Mammary epithelial cell (primary cell): ENCODE measurements at places on chromosomes 2 and 18.

DNA sequence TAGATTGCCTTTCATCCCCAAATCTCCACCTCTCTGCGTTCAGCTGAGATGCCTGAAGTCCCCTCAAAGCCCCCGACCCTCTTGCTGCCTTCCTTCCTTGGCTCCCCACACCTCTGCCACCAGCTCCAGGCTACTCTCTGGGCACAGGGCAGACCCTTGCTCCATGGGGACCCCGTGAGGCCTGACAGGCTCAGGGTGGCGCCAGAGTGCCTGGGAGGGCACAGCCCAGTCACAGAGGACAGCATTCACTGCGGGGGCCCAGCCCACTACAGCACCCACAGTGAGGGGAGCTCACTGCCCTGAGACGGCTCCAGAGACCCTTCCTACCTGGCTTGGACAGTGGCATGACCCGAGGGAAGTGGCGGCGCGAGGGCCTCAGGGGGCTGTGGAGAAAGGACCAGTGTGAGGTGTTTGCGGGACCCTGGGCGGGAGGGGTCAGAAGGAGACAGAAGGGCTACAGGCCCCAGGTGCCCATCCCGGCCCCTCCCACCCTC is 51.0 kb downstream of the AQP12A start:
- DNase-seq: no peak

GRCh38 chr2:54638774-54639187 is 84.7 kb upstream of the EML6 start:
- no peak for DNase-seq

DNA sequence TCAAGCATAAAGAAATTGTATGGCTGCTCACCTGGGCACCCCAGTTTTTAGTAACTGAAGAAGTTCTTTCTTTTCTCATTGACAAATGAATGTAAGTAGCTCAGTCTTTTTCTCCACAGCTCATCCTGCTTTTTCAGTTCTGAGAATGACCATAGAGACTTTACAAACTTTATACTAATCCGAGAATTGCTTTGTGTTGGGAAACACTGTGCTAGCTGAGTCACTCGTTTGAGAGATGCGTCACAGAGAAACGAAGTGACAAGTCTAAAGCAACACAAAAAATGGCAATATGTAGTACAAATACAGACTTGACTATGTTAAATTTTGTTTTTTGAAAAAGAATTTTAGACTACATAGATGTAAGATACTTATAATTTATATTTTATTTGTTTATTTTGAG is 9.0 kb downstream of the LRRTM4 start:
- no peak for DNase-seq

- no peak for DNase-seq
Observed at GRCh38 chr18:48500517-48500916, 38.3 kb upstream of the CTIF start.

GRCh38 chr2:30351116-30351515 is 95.9 kb upstream of the LCLAT1 start:
- no peak for DNase-seq

DNA sequence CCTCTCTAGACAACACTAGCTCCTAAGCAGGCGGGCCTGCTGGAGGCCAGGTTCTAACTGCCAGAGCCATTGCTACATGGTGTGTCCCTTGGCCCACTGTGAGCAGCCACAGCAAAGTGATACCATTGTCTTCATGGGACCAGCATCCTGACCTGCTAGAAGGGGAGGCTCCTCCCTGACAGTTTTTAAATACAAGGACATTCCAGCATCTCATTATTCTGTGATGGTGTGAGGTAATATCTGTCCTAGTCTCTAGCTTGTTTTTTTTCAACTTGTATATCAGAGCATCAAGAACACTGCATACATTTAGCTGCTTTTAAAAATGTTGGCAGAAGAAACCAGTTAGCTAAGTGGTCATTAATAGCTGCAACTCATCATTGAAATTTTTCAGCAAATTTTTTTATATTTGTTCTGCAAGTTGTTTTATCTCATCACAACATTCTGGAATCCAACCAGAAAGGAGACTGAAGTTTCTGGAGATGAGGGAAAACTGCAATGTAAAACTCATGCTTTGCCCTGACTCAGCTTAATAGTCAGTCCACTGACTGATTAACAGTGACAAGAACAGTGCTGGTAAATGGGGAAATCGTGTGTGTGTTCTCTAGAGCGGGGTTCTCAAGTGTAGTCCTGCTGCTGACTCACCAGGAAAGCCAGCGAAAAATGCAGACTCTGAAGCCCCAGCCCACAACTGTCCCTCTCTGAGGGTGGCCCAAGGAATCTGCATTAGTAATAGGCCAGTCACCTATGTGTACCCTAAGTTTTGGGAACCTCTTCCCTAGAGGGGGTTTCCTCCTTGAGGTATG is 17.8 kb downstream of the MAPRE3 start:
- DNase-seq: peak; percentile 29

- DNase-seq: no peak
Observed at GRCh38 chr2:152647552-152647951, 69.7 kb downstream of the PRPF40A start.

- peak; percentile 32 for DNase-seq
Observed at GRCh38 chr2:8009010-8009597, 672.8 kb upstream of the ID2 start.

- no peak for DNase-seq
Observed at GRCh38 chr2:54332386-54332785, 76.4 kb upstream of the TSPYL6 start.

DNA sequence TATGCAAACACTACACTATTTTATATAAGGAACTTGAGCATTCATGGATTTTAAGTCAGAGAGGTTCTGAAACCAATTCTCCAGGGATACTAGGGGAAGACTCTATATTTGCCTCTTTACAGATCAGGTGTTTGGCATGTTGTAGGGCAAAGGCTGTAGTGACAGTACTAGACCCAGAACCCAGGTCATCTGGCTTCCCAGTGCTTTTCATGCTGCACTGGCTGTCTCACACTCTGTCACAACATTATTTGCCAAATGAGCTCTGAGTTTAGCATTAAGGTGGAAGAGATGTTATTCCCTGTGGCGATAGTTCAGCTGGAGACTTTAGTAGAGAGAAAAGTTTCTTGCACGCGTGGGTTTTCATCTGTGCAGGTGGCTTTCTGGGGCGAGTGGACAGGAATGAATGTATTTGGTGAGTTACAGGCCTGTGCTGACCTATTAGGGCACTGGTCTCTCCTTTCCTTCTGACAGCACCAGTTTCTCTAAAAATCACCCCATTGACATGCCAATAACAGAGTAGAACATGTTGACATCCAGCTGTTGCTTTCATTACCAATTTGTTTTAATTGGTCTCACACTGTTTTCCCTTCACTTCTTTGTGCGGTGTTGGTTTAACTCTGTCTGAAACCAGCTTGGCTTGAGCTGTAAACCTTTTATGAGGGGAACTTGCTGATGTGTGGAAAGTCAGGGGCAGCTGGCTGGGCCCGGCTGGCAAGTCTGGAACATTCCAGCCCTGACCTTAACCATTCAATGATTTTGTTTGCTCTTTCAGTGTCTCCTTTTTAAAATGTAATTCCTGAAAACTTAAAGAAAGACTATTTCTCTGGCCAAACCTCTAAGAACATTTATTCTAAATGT is 643.0 kb upstream of the FAM98A start:
- DNase-seq: no peak

- no peak for DNase-seq
Observed at GRCh38 chr2:130287656-130288026, 55.1 kb upstream of the IMP4 start.

DNA sequence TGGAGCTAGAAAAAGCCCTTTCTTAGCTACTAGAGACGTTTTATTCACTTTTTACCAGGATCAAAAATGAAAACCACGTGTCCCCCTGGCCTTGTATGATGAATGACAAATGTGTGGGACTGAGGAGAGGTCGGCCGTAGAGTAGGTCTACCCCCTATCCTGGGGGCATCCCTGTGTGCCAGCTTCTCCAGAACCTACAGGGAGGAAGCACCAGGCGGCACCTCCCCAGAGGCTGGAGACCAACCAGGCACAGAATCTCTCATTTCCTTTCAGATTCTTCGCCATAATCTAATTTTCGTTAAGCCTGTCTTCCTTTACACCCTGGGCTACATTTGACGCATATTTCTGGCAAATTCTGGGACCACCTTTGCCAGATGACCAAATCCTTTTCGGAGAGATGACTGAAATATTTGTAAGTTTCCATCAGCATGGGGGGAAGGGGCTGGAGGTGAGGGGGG is 15.9 kb downstream of the TWIST2 start:
- DNase-seq: no peak

DNA sequence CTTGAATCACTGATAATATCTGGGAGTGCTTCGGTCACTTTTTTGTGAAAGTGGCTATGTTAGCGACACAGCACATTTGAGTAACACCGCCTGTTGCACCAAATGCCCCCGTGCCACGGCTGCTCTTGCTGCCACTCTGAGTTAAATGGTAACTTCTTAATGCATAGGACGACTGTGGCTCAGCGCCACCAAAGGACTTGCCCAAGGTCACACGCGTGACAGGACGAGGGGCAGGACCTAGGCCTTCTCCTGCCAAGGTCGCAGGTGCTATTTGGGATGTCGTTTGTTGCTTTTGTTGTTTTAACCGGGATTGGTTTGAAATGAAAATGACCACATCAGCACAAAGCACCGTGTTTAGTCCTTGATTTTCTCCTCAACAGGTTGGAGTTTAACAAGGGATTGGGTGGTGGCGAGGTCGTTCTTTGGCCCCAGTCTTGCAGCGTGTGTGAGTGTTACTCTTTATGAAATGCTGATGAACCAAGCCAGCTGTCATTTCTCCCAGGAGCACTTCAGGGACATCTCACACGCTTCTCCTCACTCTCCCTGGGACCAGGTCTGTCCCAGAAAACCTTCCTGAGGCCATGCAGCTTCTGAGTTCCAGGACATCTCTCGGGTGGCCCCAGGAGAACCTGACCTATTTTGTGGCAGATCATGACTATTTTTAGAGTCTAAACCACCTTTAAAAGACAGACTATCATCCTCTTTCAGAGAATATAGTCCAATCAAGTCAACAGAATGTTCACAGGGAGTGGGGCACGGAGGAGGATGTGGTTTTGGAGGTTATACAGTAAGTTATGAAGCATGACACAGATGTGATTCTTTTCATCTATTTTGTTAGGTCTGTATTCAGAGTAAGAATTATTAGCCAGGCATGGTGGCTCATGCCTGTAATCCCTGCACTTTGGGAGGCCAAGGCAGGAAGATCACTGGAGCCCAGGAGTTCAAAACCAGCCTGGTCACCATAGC is 49.9 kb downstream of the MTCL1 start:
- DNase-seq: peak; percentile 65

DNA sequence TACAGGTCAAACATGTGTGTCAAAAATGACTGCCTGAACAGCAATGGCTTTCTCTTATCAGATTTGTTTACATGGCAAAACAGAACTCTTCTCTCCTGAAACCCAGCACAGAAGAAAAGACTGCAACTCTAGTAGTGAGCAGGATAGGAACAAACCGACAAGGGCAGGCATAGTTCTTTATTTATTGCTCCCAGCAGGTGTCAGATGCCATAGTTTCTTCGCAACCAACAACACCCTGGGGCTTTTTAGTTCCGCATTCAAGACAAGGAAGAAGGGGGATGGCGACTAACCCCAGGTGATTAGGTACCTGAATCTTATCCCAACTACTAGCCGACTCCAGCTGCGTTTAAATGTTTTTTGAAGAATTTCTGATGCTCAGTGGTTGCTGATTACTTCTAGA is 367.5 kb upstream of the FIGN start:
- DNase-seq: no peak
